ENCODE measurements at places on chromosomes 5 and 9.

- no peak for DNase-seq
These were observed 61.3 kb upstream of the MOCS2 start for GRCh38 chr5:53170746-53171349.

- no peak for DNase-seq
These were observed 110.0 kb upstream of the TUT7 start for GRCh38 chr9:86464242-86464641.

DNA sequence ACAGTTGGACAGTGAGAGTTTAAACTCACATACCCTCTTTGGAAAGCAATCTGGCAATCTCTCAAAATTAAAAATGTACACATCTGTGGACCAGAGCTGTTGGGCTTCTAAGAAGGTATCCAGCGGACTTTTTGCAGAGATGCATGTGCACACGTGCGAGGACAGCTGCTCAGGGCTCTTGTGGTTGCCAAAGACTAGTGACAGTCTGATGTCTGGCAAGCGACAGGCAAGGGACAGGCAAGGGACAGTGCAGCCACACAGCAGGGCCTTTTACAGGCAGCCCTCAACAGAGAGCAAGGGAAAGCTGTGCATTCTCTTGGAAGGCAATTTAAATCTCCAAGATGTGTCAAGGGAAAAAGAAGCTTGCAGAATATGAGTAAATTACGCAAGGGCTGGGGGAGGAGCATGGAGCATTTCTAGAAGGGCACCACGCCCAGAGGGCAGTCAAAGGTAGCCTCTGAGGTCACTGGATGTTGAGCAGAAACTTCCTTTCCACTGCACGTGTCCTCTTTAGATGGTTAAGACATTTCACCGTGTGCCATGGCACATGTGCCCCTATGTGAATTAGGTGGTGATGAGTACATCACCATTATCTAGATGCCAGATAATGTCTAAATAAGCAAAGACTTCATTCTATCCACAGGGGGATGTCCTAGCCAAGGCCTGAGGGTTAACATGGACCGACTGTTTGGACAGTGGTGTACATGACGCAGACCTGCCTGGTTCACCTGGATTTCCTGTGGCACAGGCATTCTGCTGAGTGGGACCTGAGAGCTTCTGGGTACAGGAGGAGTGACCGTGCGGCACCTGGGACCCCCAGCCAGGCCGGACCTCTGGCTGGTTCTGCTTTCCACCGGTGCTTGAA lies 9.1 kb downstream of the GFPT2 start:
- no peak for DNase-seq

DNA sequence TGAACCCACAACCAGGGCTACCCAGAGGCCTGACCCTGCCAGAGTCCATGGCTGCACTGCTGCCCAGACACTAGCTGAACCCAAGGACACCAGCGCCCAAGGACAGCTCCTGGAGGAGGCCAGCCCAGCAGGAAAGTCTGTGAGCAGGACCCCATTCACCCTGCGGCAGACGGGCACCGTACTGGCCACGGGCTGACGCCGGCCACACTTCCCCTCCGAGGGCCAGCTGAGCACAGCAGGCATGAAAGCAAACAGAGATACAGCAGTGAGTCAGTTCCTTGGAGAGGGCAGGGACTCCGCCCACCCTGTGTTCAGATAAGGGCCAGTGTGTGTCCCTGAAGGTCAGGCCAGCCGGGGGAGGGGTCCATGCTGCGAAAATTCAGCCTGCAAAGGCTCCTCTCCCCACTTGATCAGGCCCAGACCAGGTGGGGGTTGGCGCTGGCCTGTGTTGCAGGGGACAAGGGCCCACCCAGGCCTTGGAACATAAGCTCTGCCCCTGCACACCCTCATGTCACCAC lies 3.2 kb downstream of the RNF208 start:
- no peak for DNase-seq

GRCh38 chr9:132630116-132630515 lies 39.7 kb downstream of the DDX31 start:
- no peak for DNase-seq

- DNase-seq, result no peak
These were observed 31.1 kb downstream of the SV2C start for GRCh38 chr5:76114179-76114851.

DNA sequence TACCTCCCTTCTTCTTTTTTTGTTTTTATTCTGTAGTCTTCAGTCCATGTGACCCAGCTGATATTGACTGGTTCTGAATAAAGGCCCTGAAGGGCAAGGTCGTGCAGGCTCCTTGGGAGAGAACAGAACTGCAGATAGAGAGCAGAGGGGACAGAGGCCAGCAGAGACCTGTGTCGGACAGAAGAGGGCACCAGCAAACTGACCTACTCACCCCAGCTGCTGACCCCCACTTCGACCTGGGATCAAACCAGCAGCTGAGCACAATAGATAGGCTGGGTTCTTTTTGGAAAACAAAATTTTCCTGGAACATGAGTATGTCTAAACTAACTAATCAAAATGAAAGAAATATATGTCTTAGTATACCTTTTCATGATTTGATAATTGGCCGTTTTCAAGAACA lies 695.1 kb downstream of the NR2F1-AS1 start:
- DNase-seq, result no peak
